ENCODE measurements at places on chromosomes 13 and 19.
A peak's percentile ranks its signal among the peaks of the same experiment; 100 is the strongest.

DNA sequence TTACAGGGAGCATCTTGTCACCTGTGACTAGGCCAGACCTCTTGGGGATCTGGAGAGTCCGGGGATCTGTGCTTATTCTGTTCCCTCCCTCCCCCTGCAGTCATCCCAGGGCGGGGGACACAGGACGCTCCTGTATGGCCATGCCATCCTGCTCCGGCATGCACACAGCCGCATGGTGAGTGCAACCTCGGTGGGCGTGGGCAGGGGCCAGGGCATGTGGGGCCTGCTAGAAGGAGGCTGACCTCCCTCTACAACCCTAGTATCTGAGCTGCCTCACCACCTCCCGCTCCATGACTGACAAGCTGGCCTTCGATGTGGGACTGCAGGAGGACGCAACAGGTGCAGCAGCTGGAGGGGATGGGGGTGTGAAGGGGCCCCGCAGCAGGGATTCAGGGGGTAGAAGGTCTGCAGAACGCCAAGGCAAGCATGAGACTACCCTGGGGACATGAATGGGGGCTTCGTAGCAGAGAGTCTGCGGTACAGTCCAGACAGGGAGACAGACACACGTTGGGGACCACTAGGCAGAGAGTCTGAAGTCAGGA, 10.0 kb downstream of the RYR1 start:
- no peak for DNase-seq

- DNase-seq = peak; percentile 14
These were observed 325.1 kb downstream of the DCT start for GRCh38 chr13:94154367-94154766.

GRCh38 chr13:113926951-113927660, 46.8 kb downstream of the C13orf46 start:
- DNase-seq = no peak

DNA sequence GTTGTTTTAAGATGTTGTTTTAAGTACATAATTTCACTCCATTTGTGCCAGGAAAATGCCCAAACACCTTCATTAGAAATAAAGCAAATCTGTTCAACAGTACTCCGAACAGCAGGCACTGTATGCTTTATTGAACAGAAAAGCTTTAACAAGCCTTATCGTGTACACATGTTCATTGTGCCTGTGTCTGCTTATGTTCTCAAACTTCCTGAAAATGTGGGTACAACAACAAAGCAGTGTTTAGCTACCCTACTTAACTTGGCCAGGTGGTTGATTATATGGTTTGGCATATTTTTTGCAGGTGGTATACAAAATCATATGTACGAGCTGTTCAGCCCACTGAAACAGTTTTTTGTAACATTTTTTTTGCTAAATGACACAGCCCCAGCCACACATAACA, 718.0 kb downstream of the DACH1 start:
- DNase-seq = no peak

GRCh38 chr13:26048741-26049140, 3.1 kb downstream of the SHISA2 start:
- DNase-seq = no peak

- DNase-seq = no peak
These were observed 16.4 kb downstream of the ZNF574 start for GRCh38 chr19:42092350-42092749.

- no peak for DNase-seq
These were observed 2.8 kb downstream of the KCTD15 start for GRCh38 chr19:33799476-33799875.

DNA sequence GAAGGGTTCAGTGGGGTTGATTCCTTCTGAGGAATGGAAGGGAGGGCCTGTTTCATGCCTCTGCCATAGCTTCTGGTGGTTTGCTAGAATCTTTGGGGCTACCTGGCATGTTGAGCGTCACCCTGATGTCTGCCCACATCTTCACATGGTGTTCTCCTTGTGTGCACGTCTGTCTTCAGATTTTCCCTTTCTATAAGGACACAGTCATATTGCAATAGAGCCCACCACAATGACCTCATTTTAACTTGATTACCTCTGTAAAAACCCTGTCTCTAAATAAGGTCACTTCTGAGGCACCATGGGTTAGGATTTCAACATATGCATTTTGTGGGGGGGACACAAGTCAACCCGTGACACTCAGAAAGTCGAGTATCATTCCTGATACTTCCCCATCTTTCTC, 257.9 kb downstream of the COG6 start:
- no peak for DNase-seq

GRCh38 chr19:5547881-5548280, 19.9 kb downstream of the TINCR start:
- peak; percentile 45 for DNase-seq

DNA sequence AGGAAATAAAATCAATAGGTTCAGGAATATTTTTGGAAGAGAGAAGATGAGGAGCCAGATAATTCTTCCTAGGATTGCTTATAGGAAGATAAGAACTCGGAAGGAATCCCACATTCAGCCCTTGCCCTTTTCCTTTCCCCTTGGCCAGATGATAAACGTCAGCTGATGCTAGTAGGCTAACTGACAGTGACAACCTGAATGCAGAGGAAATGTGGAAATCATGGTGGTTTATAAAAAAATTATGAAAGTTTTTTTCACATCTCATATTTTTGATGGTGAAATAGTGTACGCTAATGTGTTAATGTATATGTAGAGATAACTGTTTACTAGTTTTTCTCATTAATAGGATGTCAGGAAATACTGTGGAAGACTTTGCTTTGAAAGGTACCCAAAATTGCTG, 56.9 kb downstream of the EDNRB start:
- no peak for DNase-seq

DNA sequence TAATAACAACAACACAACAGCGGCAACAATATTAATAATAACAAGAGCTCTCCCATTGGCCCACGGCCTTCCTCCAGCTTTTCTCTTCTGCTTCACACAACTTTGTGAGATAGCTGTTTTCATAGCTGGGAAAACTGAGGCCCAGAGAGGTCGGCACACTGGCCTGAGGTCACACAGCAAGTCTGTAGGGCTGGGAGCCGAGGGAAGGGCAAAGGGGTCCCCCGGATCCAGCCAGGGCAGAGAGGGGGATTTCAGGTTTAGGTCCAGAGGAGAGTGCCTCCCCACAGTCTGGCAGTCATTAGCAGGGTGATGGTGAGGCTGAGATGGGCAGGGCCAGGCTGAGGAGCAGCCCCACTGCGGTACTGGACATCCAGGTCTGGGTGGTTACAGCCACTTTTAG, 9.0 kb upstream of the CADM4 start:
- DNase-seq = no peak

DNA sequence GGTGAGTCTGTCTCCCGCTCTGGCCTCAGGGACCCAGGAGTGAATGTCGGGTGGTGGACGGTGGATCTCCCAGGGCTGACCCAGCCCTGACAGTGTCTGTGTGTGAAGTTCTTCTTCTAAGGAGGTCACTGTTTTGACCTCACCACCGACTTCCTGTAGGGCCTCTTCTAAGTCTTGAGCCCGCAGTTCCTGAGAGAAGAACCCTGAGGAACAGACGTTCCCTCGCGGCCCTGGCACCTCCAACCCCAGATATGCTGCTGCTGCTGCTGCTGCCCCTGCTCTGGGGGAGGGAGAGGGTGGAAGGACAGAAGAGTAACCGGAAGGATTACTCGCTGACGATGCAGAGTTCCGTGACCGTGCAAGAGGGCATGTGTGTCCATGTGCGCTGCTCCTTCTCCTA, at the start of gene SIGLEC7:
SIGLEC7 (plus strand) TSS at position 183 of the 400 bp plus-strand sequence; CDS start at position 252, 69 bp downstream.
- peak; percentile 48 for DNase-seq

DNA sequence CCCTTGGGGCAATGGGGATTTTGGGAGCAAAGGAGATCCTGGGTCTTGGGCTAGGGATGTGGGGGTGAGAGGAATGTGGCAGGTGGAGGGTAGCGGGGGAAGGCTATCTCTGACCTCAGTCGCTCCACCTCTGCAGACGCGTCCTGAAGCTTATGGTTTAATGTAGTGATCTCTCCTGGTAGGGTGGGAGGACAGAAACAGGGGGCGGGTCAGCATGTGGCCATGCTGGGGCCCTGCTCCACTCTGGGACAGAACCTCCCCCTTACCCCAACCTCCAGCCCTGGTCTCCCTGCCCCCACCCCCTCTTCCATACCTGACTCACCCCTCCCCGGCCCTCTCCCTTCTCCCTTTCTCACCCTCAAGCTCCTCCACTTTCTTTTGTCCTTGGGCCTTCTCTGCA, 1.4 kb downstream of the BST2 start:
- no peak for DNase-seq

DNA sequence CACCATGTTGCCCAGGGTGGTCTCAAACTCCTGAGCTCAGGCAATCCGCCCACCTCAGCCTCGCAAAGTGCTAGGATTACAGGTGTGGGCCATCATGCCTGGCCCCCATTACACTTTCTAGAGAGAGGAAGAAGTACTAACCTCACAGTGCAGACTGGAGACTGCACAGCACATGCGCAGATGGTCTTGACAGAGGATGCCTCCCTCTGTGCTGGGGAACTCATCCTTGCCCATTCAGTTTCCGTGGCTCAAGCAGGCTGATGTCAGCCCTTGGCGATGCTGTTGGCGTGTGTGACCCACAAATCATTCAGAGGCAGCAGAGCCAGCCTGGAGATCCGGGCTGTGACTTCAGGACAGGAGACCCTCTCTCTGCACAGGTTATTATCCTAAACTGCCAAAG, 14.6 kb upstream of the FFAR2 start:
- no peak for DNase-seq

GRCh38 chr13:73467125-73467524, 408.3 kb downstream of the KLF5 start:
- DNase-seq = no peak

- no peak for DNase-seq
These were observed 1623.4 kb upstream of the PRR20A start for GRCh38 chr13:55517312-55517711.

GRCh38 chr13:25286308-25286968, 850 bp downstream of the MTMR6 start:
- DNase-seq = peak; percentile 60

DNA sequence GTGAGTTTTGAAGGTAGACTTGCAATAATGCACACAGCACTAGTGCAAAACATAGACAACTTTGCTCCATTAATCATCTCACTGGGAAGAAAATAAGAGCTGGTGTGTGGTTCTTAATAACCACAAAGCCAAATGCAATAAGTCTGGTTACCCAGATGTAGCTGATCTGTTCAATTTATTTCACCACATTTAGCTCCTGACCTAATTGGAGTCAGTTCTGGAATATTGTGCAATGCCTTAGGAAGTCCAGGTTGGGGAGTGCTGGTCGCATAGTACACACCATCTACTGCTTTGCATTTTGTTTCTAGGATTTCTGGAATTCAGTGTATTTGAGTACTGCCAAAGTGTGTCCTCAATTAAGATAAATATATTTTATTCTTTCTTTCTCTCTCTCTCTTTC, 483.3 kb upstream of the SPRY2 start:
- no peak for DNase-seq

- no peak for DNase-seq
These were observed 40.3 kb upstream of the USPL1 start for GRCh38 chr13:30577401-30577852.

DNA sequence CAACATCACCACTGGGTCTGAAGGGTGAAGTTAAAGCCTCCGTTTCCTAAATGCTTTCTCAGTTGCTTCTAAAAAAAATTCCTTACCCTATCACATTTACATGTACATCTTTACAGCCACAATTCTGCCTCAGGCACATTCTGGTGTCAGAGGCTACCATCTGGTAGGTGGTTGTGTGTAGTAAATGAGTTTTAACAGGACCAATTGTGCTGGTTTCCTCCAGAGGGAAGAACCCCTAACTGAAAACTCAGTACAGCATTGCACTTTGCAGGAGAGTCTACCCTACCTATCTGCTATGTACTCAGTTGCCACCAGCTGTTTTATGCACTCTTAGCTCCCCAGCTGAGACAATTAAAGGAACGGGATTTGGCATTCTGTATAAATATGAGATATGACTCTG, 1576.5 kb downstream of the PCDH9 start:
- DNase-seq = no peak

DNA sequence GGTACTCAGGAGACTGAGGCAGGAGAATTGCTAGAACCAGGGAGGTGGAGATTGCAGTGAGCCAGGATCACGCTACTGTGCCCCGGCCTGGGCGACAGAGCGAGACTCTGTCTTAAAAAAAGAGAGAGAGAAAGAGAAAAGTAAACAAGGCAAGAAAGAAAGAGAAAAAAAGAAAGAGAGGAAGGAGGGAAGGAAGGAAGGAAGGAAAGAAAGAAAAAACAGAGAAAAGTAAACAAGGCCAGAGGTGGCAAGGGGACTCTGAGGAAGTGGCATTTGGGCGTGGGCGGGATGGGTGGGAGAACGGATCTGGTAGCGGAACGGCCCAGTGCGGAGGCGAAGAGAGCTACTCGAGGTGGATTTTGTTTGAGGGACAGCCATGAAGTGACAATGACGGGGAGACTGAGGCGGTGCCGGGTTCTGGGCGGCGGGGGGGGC, 7.5 kb upstream of the ARRDC2 start:
- DNase-seq = no peak

DNA sequence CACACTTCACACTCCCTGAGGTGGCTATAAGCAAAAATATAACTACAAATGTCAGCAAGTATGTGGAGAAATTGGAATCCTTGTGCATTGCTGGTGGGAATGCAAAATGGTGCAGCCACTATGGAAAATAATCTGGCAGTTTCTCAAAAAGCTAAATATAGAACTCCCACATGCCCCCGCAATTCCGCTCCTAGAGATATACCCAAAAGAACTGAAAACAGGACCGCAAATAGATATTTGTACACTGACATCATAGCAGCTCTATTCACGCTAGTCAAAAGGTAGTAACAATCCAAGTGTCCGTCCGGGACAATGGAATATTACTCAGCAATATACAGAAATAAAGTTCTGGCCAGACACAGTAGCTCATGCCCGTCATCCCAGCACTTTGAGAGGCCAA, 31.5 kb upstream of the TPM4 start:
- no peak for DNase-seq

- DNase-seq = no peak
These were observed 1609.4 kb upstream of the MIR17HG start for GRCh38 chr13:89738072-89738471.

DNA sequence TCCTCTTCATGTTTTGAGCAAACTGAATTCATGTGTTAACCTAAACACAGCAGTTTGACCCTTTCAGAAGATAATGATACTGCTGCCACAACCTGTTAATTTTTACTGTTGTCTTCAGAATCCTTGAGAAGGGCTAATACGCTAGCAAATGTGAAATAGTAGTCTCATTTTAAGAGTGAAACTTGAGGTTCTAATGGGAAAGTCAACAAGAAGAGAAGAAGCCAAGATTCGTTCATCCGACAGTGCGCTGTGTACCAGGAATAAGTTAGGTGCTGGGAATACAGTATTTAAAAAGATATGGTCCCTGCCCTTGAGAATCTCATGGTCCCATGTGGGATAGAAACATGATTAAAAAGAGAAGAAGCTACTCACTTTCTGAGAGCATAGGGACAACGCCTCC, 134.4 kb downstream of the KL start:
- DNase-seq = no peak

GRCh38 chr19:53819861-53820260, 4.3 kb downstream of the NLRP12 start:
- no peak for DNase-seq

All from Ammon's horn (tissue), 1 donor.